ENCODE measurements at places on chromosomes 7 and 10. TPM values are rescaled to one million over a fixed set of nuclear protein-coding genes. Genes with fewer than 3 reads are reported as not detected.

UBTD1 gene
- total RNA-seq: 18.1 TPM

MORN4 gene
- total RNA-seq: 11.9 TPM

ASNS gene
- 85.1 TPM for total RNA-seq

EXOC6 gene
- 9.0 TPM for total RNA-seq

CXCL12 gene
- 28.3 TPM for total RNA-seq

PLPP4 gene
- not detected for total RNA-seq

CROT gene
- total RNA-seq: 6.0 TPM

BAMBI gene
- 17.0 TPM for total RNA-seq

AGAP9 gene
- 7.6 TPM for total RNA-seq

METTL27 gene
- total RNA-seq: 13.5 TPM

ZNF804B gene
- total RNA-seq: not detected

CHST12 gene
- 19.3 TPM for total RNA-seq

LRRC18 gene
- total RNA-seq: not detected

MGMT gene
- 18.4 TPM for total RNA-seq

ZNF425 gene
- 5.3 TPM for total RNA-seq

CH25H gene
- 1.0 TPM for total RNA-seq

ORC5 gene
- total RNA-seq: 28.2 TPM

ZPBP gene
- total RNA-seq: not detected

PGAM2 gene
- 8.7 TPM for total RNA-seq

SPDYE2B gene
- total RNA-seq: not detected

NUB1 gene
- 45.8 TPM for total RNA-seq

AQP1 gene
- total RNA-seq: not detected

RPP30 gene
- 70.0 TPM for total RNA-seq

C10orf90 gene
- not detected for total RNA-seq

KAZALD1 gene
- 3.6 TPM for total RNA-seq

BEND7 gene
- total RNA-seq: 11.6 TPM

UBE2D1 gene
- 26.8 TPM for total RNA-seq

AVPI1 gene
- 6.9 TPM for total RNA-seq

TCAF1 gene
- total RNA-seq: 46.8 TPM

WNT8B gene
- total RNA-seq: not detected

FAM131B gene
- 18.5 TPM for total RNA-seq

ATRNL1 gene
- total RNA-seq: 9.3 TPM

OR2A1 gene
- not detected for total RNA-seq

ZDHHC6 gene
- 35.2 TPM for total RNA-seq

CCNY gene
- total RNA-seq: 69.2 TPM

STK17A gene
- 9.8 TPM for total RNA-seq

CUZD1 gene
- total RNA-seq: 19.4 TPM

TMEM120A gene
- 23.2 TPM for total RNA-seq

SEC61G gene
- total RNA-seq: 176 TPM

AZGP1 gene
- total RNA-seq: 0.24 TPM

OR2A42 gene
- total RNA-seq: not detected

ZP3 gene
- total RNA-seq: 1.3 TPM

SMKR1 gene
- 0.35 TPM for total RNA-seq

SPDYE8 gene
- total RNA-seq: not detected

Data from H9 (cell line).